ENCODE measurements at places on chromosomes 12 and 14. TPM values are rescaled to one million over a fixed set of nuclear protein-coding genes. Genes with fewer than 3 reads are reported as not detected.

The C12orf60 gene
- 2.0 TPM for total RNA-seq

The PPP4R4 gene
- total RNA-seq: 9.5 TPM

The ABHD12B gene
- total RNA-seq: not detected

The MIPOL1 gene
- total RNA-seq: 31.4 TPM

The RERG gene
- total RNA-seq: 12.7 TPM

The KIF26A gene
- 1.6 TPM for total RNA-seq

The RNASE11 gene
- total RNA-seq: not detected

The JPH4 gene
- total RNA-seq: 17.8 TPM

The KRT79 gene
- total RNA-seq: not detected

The AMIGO2 gene
- 6.3 TPM for total RNA-seq

DNA sequence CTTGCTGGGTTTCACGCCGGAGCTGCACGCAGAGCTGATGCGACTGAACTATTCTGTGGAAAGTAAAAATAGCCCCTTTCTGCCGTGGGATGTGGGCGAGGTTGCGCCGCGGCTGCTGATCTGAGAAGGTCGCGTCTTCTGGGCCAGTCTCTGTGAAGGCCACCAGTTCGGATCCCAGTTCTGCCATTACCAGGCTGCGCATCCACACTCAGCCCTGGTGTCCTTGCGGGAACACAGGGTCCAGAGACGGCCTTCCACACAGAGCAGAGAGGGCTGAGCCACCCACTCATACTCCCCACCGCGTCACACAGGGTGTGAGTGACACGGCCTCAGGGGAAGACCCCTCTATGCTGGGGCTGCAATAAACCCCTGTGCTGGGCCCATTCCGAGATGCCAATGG is 13.9 kb downstream of the GALNT9 start:
- no peak for DNase-seq

- DNase-seq: no peak
Measured at GRCh38 chr12:8989413-8989812, at the start of gene KLRG1. TSS of gene KLRG1 (plus strand) at chr12:8989546. CDS start at chr12:8989636, 90 bp downstream.

DNA sequence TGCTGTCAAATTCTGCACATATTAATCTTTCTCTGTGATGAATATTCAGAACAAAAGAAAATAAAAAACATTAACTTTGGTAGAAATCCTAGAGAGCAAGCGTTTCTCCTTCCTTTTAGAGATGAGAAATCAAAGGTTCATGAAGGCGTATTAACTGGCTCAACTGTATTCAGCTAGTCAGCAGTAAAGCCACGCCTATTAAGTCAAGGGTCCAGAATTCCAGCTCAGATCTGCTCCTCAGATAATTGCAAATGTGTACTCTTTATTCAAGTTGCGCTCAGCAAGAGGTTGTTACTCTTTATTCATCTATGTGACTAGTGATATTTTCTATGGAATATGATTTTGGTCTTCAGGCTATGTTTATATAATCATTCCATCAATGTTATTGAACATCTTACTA is 13.1 kb upstream of the POC1B start:
- no peak for DNase-seq

GRCh38 chr14:59123975-59124374 is 64.5 kb upstream of the DAAM1 start:
- DNase-seq: no peak

DNA sequence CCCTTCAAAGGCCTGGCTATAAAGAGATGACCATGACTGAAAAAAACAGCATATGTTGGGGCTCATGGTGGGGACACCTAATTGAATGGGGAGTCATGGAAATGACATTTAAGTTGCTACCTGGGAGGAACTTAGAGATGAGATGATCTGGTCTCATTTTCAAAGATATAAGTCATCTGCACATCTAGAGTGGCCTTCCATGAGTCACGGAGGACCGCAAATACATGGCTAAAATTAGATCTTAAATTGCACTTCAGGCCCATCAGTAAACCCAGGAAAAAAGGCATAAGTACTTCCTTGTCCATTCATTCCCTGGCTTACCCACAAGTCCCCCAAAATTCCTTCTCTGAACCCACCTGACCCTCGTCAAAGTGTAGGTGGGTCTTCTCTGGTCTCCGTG is 53.4 kb downstream of the SPTB start:
- no peak for DNase-seq

DNA sequence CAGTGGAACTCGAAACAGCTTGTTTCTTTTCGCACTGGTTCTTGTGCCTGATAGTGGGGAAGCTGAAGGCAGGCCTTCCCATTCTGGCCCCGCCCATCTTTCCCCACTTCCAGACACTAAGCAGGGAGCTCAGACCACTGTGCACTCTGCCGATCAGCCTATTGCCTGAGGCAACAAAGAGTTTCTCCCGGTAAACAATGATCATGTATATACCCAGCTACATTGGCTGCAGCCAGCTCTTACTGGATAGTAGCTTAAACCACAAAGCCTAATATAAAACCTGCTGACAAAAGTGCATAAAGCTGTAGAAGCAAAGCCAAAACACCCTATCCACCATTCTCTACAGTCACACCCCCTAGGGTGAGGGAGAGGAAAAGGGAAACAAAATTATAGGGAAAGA is 24.7 kb upstream of the GLIPR1 start:
- no peak for DNase-seq

DNA sequence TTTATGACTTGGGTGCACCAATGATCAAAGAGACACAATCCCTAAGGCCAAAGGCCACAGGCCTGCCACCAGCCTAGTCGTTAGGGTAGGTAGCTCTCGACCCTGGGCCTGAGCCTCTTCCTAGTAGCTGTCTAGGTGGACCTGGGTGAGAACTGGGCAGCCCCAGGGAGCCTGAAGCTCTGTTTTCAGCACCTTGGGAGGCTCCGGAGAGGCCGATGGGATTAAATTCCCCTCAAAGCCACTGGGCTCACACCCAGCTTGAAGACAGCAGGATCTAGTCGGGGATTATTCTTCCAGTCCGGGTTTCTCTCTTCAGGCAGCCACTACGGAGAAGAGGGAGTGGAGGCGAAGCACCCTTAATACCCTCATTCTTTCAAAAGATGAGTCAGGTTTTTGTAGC is 79.8 kb downstream of the TMEM260 start:
- DNase-seq: no peak

- no peak for DNase-seq
Measured at GRCh38 chr12:6942331-6942665, 1.3 kb upstream of the RNU7-1 start.
